ENCODE measurements at places on chromosomes 3 and 15.
A peak's percentile ranks its signal among the peaks of the same experiment; 100 is the strongest.

- DNase-seq = no peak
Observed at GRCh38 chr3:141447383-141447782, 39.4 kb upstream of the RASA2 start.

DNA sequence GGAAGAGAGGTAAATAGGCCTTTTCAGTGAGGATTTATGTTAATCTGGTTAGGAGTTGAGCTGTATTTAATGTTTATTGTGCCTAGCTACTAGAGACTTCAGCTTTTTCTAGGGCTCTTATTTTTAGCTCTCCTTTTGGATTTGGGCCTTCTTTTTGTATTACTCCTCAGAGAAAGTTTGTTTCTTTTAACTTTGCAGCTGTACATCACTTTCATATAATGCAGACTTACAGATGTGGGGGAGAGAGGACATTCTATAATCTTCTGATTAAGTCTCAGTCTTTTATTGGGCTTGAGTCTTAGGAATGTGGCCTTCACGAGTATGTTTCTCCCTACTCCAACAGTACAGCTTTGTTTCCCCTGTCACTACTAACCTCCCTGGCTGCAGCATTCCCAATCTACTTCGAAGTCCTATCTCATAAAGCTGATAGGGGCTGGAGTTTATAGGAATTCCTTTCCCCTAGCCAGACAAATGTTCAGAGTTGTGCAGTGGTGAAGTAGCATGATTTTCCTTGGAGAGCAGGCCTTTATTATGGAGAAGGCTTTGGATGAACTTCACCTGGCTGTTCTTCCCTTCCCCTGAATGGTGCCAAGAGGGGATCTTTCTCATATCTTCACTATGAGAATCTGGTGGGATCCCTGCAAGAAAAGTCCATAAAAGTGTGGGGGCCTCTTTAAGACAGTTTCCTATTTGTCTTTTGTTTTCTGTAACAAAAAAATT lies 82.2 kb upstream of the CBLB start:
- DNase-seq = no peak

DNA sequence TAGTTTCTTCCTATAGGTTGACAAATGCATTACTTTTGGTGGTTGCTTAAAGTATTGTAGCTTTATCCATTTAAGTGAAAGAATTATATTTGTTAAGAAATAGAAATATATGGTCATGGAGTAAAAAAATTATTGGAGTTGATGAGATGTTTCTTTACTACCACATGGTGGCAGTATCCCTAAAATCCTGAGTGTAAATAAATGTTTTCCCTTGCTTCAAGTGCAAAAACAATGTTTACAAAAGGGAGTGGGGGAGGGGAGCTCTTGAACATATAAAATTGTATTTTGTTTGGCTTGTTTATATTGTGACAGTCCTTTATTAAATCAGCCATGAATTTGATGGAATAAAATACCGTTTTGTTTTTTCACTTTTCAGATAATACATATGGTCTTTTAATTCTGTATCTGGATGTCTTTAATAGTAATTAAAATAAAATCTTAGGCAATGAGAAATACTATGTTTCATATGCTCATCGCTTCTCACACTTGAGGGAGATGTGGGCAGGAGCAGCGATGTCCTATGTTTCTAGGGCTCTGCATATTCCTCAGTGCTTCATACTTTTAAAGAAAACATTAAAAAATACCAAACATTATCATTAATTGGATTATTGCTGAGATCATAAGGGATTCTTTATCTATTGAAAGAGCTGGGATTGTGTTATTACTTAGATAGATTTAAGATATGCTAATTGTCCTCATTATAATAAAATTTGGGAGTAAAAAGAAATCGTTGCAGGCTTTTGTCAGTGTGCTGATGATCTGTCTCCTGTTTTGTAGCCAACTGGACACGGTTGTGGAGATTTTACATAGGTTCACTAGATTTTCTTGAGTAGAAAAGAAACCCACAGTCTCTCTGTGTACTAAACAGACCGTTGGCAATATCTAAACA lies 349.7 kb downstream of the TUSC7 start:
- peak; percentile 21 for DNase-seq

- no peak for DNase-seq
Observed at GRCh38 chr3:98361289-98361688, 7.6 kb downstream of the OR5K4 start.

DNA sequence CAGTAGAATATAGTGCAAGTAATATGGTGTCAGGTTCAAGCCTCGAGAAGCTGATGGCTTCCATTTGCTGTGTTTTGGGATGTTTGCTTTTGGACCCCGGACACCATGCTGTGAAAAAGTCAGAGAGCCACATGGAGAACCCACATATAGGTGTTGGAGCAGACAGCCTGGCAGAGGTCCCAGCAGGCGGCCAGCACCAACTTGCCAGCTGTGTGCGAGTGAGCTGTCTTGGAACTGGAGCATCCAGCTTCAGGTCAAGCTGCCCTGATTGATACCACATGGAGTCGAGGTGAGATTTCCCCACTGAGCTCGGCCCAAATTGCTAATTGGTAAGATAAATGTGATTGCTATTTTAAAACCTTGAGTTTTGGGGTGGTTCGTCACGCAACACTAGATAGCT lies 185.7 kb upstream of the TBL1XR1 start:
- DNase-seq = no peak

GRCh38 chr3:184344579-184345316 lies 7.3 kb downstream of the FAM131A start:
- DNase-seq = no peak

- DNase-seq = peak; percentile 73
Observed at GRCh38 chr15:68421798-68422402, 10.1 kb downstream of the ITGA11 start.

GRCh38 chr3:171201825-171202224 lies 175.3 kb upstream of the SLC2A2 start:
- DNase-seq = no peak

- no peak for DNase-seq
Observed at GRCh38 chr3:193346259-193346658, 32.3 kb downstream of the ATP13A5 start.

- DNase-seq = no peak
Observed at GRCh38 chr3:57961177-57961827, 46.9 kb upstream of the FLNB start.

DNA sequence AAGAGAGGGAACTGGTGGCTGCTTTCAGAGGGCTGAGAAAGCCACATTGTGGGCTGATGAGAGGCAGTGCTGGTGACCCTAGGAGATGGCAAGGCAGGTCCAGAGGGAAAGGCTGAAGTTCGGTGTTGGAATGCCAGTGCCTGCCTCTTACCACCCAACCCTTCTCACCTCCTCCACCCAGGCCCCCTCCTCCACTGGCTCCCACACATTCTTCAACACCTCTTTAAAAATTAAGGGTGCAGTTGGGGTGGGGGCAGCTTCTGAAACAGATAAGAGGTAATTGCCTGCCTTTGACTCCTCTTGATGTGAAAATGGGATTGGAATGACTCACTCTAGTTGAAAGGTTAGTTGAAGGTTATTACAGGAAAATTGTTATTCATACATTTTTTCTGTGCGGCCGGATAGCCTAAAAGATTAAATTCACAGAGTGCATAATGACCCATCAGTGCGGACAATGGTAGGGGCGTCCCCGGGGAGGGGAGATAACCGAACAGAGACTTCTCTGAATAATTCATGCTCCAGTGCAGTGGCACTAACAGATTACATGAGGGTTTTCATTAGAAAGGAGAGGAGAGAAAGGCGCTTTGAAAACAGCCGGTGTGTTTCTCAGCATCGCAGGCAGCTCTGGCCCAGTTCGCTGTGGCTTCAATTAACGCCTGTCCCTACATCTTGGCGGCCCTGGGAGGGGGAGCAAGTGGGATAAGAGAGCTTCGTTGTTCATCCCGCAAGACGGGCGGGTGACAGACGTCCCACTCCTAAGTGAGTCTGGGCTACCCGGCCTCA lies 212.4 kb downstream of the TLE3 start:
- no peak for DNase-seq

GRCh38 chr3:3627114-3627513 lies 172.1 kb upstream of the LRRN1 start:
- DNase-seq = no peak

GRCh38 chr3:29540544-29540943 lies 259.7 kb downstream of the RBMS3 start:
- no peak for DNase-seq

DNA sequence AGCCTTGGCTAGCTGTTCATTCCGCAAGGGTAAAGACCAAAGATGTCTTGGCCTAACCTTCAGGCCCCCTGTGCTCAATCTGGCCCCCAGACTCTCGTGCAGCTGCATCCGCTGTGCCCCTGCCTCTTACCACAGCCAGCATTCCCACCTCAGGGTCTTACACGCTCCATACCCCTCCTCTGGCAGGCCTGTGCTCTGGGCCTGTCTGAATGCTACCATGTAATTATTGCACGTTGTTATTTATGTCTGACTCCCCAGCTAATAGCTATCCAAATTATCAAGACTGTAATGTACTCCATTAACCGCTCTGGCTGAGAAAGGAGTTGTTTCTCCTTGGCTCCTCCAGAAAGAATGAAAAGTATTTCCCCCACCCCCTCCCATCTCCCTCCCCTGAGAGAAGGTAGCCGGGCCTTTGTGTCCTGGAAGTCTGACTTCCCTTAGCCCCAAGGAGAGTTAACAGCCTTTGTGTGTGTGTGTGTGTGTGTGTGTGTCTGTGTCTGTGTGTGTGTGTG lies 54.5 kb upstream of the UBE2E1 start:
- DNase-seq = peak; percentile 47

DNA sequence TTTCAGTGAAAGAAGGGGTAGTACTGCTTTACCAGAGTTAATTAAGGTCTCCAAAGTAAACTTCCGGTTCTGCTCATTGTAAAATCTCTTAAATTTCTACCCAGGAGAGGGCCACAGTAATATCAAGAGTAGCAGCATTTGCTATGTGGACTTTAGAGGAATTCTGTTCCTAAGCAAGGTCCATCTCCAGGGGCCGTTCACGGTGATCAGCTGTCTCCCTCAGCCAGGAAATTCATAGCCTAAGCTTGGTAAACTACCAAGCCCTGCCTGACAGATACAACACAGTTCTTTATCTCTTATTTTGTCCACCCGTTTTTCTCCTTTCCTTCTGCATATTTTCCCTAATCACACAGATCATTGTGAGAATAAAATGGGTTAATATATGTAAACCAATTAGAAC lies 2.3 kb downstream of the DUT start:
- DNase-seq = peak; percentile 10

DNA sequence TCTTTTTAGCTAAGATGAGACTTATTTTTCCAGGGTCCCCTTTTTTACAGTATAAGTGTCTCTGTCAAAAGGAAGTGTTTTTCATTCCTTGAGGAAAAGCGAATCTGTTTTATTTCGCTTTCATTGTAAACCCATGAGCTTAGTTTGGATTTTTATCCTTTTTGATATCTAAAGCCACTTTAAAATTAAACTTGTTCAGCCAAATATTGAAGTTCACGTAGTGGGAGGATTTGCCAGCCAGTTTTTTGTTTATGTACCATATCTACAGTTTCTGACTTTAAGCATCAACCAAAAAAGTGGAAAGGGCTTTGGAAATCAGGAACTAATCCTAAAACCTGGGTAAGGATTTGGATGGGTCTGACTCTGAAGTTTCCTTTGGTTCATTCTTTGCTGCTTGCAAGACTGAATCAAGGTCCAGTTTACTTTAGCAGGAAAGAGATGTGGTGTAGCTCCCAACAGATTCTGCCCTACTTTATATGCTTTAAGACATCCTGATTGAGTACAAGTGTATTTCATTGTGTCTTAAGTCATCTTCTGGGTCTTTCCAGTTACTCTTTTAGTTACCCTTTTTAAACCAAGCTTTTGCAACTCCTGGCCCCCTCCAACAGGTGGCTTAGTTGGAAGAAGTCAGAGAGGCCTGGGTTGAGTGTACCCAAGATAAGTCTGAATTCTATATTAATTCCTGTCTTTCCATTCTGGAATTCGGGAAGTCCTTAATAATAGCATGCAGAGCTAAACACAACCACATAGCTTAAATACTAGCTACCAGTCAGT lies 69.2 kb upstream of the LIMD1 start:
- DNase-seq = no peak

- no peak for DNase-seq
Observed at GRCh38 chr3:5787861-5788488, 600.5 kb downstream of the EDEM1 start.

GRCh38 chr3:9109568-9109914 lies 139.9 kb downstream of the SRGAP3 start:
- DNase-seq = no peak

DNA sequence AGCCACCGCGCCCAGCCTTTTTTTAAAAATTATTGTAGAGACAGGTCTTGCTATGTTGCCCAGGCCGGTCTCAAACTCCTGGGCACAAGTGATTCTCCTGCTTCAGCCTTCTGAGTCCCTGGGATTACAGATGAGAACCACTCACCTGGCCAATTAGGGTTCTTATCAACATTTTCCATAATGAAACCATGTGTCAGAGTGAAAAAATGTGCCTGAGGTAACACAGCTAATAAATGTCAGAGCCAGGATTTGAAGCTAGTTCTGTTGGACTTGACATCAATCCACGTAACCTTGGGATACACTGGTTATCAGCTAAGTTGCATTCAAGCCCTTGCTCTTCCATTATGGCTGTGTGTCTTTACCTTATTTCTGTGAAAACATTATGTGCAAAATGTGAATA lies 29.1 kb downstream of the CHST14 start:
- no peak for DNase-seq

GRCh38 chr15:72856549-72857040 lies 73.0 kb upstream of the ADPGK start:
- no peak for DNase-seq

DNA sequence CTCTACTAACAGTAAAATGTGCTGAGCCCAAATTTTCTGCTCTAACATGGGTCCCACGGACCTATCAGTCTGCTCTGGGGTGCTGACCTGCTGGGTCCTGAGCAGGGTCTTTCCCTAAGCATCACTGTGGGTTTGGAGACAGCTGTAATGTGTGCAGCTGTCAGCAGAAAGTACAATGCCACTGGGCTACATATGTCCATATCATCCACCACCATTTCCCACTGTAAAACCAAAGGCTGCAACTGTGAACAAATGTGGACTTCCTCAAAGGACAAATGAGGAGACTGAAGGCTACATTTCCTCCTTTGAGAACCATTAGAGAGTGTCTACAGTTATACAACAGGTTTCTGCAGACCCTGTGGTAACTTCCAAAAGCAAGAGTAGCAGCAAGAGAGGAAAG lies 33.8 kb upstream of the IP6K2 start:
- no peak for DNase-seq

- no peak for DNase-seq
Observed at GRCh38 chr3:161713731-161714130, 217.1 kb downstream of the OTOL1 start.

GRCh38 chr3:50314342-50314741 lies 8.2 kb downstream of the HYAL2 start:
- no peak for DNase-seq

- DNase-seq = no peak
Observed at GRCh38 chr3:15521573-15521965, at the start of gene COLQ. COLQ (minus strand) TSS chr3:15521706; CDS start chr3:15521625, 81 bp downstream.

DNA sequence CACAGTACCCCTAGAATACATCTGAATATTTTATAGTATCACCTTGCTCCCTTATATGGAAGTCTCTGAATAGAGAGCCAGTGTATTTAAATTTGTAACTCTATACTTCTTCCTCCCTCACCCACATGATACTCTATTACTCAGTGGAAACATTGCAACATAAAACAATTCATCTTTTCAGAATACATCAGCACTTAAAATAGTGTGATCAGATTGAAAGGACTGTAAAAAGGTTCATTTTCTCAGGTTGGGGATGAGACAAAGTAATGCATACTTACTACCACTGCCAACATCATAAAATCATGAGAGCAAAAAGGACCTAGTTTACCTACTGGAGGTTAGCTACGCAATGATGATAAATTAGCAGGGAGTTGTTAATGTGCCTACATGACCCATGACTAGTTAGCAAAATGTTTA lies 13.8 kb upstream of the THRB start:
- no peak for DNase-seq
